Fibroblast of skin of right quadriceps (primary cell): ENCODE measurements at places on chromosomes 7 and 10.
A peak's percentile ranks its signal among the peaks of the same experiment; 100 is the strongest.

DNA sequence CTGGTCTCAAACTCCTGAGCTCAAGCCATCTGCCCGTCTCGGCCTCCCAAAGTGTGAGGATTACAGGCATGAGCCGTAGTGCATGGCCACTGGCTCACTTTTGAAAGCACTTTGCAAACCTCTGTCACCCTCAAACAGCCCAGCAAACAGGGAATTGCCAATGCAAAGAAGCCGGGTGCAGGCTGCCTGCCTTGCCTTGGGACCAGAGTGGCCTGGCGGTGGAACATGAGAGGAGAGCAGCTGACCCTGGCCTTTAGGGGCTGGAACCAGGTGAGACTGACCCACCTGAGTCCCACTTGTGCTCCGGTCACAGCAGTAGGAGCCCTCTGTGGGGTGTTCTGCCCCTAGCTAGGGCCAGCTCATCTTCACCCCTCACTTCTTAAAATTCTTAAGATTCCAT is 237.1 kb upstream of the GALNT17 start:
- no peak for DNase-seq

DNA sequence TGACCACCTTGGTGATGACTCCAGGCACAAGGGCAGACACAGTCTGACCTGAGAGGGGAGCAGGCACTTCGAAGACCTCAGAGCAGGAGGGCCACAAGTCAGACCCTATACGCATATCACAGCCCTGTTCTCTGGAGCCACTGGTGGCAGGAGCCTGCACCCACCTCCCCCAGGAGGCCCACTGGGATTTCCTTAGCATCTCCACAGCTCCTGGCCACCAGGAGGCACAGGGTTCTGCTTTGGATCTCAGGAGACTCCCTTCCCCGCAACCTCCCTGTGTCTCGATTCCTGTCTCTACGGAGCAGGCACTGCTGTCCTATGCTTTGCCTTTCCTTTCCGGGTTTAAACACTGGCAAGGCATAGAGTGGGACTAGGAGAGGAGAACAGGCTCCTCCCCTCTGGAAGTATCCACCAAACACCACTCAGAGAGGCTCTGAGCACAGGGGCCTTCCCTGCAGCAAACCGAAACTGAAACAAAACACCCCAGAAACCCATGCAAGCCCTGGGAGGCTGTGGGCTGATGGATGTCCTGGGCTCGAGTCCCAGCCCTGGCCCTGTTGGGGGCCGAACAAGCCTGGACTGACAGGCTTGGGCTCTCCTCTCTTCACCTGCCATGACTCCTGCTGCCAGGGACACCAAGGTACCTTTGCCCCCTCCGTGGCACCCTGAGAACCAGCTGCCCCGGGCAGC is 166.3 kb downstream of the NEURL1 start:
- peak; percentile 86 for DNase-seq

- peak; percentile 26 for DNase-seq
These were observed 102.0 kb downstream of the STRA8 start for GRCh38 chr7:135335628-135336139.

DNA sequence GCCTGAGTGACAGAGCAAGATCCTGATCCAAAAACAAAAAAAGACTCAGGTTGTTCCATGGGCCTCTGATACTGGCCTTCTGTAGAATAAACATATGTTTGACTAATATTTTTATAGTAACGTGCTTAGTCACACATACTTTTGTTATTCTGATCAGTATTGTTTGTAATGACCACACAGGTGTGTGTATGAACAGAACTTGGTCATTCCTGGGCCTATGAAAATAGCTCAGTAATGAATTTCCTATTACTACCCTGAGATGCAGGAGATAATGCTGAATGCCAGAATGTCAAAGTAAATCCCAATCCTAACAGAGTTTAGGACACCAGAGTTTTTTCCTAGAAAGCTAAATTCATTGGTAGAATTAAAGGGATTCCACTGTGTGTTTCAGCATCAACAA is 108.7 kb downstream of the DOCK4 start:
- DNase-seq: no peak

GRCh38 chr10:104233817-104234216 is 1.7 kb upstream of the CFAP43 start:
- DNase-seq: no peak

DNA sequence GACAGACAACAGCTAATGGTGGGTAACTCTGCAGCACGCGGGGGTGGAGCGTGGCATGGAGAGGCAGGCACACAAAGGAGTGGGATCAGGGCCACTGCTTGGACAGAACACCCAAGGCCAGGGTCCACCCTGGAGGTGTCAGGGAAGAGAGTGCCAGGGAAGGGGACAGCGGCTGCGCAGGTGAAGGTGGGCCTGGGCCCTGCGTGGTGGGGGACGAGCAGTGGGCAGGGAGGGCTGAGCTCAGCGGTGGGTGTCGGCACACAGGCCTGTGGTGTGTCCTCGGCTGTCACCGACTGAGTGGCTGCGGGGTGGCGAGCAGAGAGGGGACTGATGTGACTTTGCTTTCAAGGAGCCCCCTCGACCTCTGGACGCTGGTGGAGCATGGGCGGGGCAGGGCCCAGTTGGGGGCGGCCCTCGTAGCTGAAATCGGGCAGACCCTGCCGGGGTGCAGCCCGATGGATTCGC is 8.4 kb upstream of the SCART1 start:
- DNase-seq: no peak

GRCh38 chr7:1234049-1234880 is 1.6 kb downstream of the UNCX start:
- DNase-seq: no peak

DNA sequence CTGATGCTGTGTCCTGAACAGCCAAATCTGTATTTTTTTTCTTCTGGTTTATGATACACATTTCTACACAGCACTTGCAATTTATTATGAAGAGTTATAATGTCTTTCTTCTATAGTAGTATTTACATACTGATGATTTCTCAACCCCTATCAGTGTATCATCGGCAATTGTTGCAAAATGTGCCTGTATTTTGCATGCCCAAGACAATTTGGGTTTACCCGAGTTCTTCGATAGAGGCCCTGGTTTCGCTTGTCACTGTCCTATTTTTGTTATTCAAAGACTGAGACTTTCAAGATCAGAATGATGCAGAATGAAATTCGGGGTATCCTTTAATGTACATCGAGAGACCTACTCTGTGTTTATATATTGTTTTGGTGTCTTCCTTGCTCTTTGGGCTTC is 184.5 kb upstream of the PRSS58 start:
- DNase-seq: no peak
